ENCODE measurements at places on chromosomes 2 and 18. TPM values are rescaled to one million over a fixed set of nuclear protein-coding genes. Genes with fewer than 3 reads are reported as not detected.

The GKN2 gene
- polyA plus RNA-seq, result not detected

The POTEC gene
- not detected for polyA plus RNA-seq

The TFCP2L1 gene
- not detected for polyA plus RNA-seq

The ABCB11 gene
- not detected for polyA plus RNA-seq

The RAD51AP2 gene
- polyA plus RNA-seq, result not detected

The IFIH1 gene
- polyA plus RNA-seq, result 2.2 TPM

- DNase-seq, result no peak
These were observed 550.5 kb downstream of the SPAG16 start for GRCh38 chr2:213834746-213835145.

DNA sequence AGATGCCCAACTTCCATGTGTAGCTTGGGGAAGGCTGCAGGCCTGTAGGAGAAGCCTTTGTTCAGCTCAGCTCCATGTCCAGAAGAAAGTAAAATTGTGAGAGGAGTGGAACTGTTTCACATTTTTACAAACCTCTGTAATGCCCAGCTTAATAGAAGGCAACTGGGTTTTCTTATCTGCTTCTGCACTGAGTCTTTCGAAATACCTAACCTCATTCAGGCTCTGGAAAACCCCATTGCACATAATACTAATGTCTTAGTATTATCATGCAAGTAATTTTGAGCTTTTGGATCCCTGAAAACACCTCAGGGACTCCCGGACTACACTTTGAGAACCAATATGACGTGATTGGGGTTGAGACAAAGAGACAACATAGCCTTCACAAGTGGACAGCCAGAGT lies 5.8 kb downstream of the SMIM21 start:
- no peak for DNase-seq

- no peak for DNase-seq
These were observed 4.1 kb downstream of the CCDC195 start for GRCh38 chr2:224711859-224712665.

DNA sequence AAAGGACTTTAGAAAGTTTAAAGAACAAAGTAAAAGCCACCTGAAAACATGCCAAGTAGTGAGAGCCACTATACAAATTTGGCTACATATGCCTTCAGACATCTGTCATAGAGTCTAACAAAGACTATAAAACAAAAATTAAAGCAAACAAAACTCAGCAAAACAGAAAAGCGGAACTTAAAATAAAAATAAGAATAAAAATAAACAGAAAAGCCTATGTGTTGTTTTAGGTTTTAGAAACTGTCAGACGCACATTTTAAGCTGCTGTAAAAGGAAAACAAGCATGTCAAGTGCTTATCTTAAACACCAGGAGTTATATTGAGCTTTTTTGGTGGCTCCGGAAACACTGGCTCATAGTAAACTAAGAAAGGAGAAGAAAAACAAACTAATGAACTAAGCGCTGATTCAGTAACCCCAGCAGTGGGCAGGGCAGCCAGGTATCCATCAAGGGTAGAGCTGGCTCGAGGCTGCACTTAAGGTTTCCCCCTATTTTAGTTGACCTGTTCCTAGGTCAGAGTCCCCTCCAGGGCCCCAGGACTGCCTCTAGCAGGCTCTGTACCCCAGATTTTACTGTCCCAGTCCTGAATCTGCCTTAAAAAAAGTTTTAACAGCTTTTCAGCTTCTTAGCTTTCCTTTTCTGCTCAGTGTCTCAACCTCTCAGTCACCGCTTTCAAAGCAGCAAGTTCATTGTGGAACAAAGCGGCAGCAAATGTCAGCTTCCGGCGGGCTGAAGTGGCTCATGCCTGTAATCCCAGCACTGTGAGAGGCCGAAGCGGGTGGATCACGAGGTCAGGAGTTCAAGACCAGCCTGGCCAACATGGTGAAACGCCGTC lies 15.4 kb upstream of the RMC1 start:
- no peak for DNase-seq

GRCh38 chr2:11669454-11670291 lies at the start of gene NTSR2:
Gene NTSR2, minus strand, starts transcription at chr2:11670195. Its CDS starts 66 bp downstream, at chr2:11670129.
- DNase-seq, result no peak

DNA sequence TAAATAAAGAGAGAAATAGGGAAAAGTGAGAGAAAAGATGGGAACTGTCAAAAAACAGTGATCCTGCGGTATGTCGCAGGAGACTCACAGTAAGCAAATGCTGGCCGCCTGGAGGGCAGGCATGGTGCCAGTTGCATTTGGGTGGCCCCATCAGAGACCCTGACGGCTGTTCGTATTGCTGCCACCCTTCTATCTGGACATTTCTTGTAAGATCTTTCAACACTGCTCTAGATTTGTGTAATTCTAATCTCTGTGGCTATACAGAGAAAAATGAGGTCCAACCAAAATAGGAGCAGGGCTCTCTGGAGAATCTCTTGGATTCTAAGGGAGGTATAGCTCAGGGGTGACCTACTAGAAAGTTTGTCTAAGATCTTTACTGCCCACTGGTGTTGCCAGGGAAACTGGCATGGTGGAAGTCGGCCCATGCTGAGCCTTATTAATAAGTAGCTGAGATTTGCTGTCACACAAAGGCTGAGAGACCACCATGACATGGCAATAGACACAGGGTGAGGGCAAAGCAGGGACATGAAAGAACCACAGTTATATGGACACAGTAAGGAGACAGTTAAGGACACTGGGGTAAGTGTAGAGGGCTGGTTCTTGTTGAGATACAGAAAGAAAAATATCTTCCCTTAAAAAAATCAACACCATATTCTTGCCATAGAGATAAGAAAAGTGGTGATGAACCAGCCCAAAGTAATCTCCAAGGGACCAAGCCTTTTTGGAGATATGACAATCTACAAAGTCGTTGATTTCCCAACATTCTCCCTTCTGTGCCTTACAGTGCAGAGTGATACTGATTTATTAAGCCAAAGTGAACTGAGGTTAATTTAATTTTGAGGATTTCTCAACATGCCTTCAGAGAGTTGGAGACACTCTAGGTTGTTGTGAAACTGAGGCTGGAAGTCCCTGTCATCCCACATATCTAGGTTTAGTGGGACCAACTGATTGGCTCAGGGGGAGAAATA lies 26.4 kb upstream of the FZD7 start:
- DNase-seq, result no peak

- DNase-seq, result no peak
These were observed 31.3 kb upstream of the RAPGEF4 start for GRCh38 chr2:172704072-172704936.

DNA sequence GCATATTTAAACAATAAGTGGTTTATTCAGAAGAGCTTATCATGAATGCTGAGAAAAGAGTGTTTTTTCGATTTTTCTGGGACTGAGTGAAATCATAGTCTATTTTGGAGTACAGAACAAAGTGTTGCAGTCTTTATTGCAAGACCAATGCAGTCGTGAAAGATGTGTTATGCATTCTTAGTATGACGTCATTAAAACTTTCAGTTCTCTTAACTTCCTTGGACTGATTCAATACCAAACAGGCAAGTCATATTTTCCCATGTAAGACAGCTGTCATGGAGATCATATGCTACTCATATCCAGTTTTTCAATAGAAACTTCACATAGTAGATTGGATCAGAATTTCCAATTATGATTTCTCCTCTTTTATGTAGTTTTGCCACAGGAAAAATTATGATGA lies 92.6 kb downstream of the RIT2 start:
- DNase-seq, result no peak

DNA sequence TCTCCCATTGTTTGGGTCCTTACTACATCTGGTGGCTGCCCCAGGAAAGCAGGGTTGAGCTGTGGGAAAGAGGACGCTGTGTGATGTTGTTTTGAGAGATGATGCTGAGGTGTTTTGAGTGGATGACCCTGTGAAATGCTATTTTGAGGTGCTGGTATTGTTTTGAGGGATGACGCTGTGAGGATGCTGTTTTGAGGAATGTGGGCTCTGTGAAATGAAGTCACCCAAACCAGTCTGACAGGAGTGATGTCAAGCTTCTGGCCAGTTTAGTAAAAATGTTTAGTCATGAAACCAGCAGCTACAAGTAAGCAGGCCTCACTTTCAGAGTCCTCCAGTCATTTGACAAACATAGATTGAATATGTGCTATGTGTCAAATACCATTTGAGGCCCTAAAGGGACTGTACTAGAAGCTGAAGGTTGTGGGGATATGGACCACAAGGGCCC lies 16.1 kb upstream of the PUM2 start:
- DNase-seq, result no peak

DNA sequence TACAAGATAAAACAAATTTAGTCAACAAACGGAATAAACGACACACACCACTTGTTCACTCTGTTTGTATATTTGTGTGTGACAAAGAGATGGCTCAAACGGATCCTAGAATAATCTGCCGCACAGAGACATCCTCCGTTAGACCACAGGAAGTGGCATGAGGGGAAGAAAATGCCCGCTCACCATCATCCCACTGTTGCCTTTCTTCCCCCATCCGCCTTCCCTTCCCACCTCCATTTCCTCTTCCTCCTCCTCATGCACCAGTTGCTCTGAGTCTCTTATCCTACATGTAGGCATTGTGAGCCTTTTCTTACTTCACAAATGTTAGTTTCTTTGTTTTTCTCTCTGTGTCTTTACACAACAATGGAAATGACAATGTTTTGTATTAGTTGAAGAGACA lies 228.5 kb upstream of the SMIM21 start:
- DNase-seq, result no peak

- DNase-seq, result no peak
These were observed 30.2 kb downstream of the NRP2 start for GRCh38 chr2:205712508-205712907.

- no peak for DNase-seq
These were observed 164.4 kb downstream of the TSN start for GRCh38 chr2:121919803-121920202.

GRCh38 chr18:48982266-48982665 lies 31.5 kb upstream of the SMAD7 start:
- no peak for DNase-seq

DNA sequence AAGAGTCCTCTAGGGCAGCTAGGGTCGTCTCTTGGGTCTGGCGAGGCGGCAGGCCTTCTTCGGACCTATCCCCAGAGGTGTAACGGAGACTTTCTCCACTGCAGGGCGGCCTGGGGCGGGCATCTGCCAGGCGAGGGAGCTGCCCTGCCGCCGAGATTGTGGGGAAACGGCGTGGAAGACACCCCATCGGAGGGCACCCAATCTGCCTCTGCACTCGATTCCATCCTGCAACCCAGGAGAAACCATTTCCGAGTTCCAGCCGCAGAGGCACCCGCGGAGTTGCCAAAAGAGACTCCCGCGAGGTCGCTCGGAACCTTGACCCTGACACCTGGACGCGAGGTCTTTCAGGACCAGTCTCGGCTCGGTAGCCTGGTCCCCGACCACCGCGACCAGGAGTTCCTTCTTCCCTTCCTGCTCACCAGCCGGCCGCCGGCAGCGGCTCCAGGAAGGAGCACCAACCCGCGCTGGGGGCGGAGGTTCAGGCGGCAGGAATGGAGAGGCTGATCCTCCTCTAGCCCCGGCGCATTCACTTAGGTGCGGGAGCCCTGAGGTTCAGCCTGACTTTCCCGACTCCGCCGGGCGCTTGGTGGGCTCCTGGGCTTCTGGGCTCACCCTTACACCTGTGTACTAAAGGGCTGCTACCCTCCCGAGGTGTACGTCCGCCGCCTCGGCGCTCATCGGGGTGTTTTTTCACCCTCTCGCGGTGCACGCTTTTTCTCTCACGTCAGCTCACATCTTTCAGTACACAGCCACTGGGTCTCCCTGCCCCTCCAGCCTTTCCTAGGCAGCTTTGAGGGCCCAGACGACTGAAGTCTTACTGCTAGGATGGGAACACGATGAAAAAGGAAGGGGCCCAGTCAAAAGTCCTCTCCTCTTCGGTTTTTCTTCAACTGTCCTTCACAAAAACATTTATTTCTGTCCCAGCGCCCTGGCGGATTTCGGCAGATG lies 8.1 kb downstream of the SIX2 start:
- no peak for DNase-seq

- no peak for DNase-seq
These were observed 2182.7 kb upstream of the PIK3C3 start for GRCh38 chr18:39772155-39772919.

DNA sequence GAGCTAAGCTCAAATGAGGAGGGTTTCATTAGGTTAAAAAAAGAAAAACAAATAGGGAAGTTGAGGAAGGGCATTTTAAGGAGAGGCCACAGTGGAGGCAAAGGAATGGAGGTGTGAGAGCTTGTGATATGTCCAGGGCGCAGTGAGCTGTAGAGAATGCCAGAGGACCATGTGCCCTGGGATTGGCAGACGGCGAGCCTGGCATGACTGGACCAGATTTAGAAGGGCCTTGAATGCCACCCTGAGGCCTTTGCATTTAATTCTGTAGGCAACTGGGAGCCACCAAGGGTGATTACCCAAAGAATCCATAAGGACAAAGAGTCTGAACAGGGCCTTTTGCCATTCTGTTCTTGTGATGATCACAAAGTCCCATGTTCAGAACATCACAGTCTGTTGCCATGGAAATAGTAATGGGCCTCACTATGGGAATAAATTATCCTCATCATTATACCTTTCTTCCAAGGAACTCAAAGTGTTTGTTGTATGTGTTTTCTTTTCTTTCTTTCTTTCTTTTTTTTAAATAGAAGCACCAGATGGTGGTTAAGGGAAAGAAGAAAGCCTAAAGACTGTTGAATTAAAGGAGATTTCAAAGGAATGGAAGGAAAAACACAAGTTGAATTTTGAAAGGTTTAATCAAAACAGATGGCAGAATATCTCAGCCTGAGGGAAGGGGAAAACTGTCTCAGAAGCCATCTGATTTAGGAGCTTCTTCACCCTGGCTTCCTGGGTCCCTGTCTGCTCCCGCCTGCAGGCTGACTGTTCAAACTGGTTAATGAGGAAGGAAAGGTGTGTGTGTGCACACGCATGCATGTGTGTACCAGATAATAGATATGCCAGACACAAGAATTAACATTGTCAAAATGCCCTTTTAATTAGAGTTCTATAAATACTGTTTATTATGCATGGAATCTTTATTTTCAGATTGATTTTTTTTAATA lies 31.6 kb upstream of the NCOA1 start:
- DNase-seq, result no peak

GRCh38 chr2:238305092-238305862 lies 15.0 kb upstream of the TRAF3IP1 start:
- no peak for DNase-seq

DNA sequence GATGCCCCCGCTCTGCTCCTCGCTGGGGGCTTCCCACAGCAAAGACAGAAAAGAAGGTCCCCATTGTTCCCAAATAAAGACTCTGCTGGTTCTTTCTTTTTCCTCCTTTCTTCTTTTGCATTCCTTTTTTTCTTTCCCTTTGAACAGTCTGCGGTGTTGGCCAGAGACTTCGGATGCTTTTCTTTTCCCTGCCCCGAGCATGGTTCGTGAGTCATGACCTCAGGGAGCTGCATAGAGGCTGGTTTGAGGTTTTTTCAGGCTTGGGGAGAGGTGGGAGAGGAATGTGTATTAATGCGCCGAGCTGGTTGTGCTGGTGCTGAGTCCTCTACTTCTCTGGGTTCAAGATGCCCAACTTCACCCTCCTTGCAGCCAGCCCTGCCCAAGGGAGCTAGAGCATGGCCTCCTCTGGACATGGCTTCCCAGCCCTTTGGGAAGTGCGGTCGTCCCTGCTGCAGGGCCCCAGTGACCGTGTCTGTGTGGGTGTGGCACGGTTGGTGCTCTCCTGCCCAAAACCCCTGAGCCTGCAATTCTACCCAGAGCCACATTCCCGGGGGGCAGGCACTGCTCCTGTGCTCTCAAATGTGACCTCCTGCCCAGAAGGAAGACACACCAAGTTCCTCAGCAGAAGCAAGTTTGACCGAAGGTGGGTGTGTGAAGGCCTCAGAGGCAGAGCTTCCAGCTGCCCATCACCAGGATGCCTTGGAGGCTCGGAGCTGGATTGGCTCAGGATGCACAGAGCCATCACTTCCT lies 9.0 kb upstream of the ARHGEF4 start:
- DNase-seq, result no peak

- no peak for DNase-seq
These were observed 342.4 kb downstream of the TNS1 start for GRCh38 chr2:217660423-217660822.
